Caudate nucleus (tissue), 63 donors: ENCODE measurements at places on chromosomes 2 and 18.

- DNase-seq = no peak
Measured at GRCh38 chr2:171482877-171483276, 39.4 kb upstream of the CYBRD1 start.

- no peak for DNase-seq
Measured at GRCh38 chr2:240164586-240164985, 24.1 kb upstream of the OTOS start.

GRCh38 chr2:220420820-220421219 lies 793.4 kb downstream of the SLC4A3 start:
- no peak for DNase-seq

DNA sequence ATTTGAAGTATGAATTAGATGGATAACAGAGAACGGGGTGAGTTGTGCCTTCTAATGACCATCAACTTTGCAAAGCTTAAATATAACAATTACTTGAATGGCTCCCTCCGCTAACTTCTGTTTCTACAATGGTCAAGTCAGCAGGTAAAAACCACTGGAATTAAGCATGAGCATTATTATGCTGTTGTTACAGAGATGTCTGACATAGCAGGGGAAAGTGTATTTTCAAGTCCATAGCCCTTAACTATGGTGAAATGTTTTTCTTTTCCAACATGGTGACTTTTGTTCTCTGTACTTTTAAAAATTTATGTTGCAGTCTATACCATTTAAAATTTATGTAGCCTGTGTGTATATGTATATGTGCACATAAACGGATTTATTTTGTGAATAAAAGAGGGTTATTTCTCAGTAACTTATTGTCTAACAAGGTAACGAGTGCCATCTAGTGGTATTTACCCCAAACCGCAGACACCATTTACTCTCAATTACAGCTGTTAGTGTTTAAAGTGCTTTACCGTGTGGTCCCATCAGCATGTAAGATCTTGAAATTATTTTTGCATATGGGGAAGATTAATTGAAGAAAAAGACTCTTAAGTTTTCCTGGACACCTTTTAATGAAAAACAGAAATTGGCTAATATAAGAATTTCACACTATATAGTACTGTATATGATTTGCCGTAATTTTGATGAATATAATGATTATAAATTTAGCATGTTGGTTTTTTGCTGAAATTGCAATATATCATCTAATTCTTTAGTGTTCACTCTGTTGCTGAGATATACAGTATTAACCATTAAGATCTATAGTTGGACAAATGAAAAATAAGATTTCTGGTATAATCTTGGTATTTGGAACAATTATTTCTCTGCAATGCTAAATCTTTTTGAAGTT lies 78.2 kb downstream of the UBE2E3 start:
- no peak for DNase-seq
